ENCODE measurements at places on chromosomes 1 and 21. TPM values are rescaled to one million over a fixed set of nuclear protein-coding genes. Genes with fewer than 3 reads are reported as not detected.
A peak's percentile ranks its signal among the peaks of the same experiment; 100 is the strongest.

DNA sequence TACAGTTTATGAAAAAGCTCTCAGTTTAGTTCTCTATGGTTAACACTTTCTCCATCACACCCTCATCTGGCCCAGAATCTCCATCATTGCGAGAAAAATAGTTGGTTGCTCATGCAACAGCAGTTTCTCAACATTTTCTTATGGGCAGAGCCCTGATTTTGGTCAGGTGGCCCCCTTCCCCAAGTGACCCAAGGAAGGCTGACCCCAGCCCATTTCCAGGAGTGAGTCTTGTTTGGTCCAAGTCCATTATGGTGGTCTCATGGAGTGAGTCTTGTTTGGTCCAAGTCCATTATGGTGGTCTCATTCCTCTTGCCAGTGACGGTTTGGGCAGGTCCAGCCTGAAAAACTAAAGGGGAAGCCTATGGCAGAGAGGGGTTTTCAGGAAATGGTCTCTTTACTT is 1.5 kb upstream of the TRIM62 start:
- DNase-seq: no peak

GRCh38 chr1:114345930-114346479 is 165.0 kb downstream of the TRIM33 start:
- DNase-seq: peak; percentile 56

DNA sequence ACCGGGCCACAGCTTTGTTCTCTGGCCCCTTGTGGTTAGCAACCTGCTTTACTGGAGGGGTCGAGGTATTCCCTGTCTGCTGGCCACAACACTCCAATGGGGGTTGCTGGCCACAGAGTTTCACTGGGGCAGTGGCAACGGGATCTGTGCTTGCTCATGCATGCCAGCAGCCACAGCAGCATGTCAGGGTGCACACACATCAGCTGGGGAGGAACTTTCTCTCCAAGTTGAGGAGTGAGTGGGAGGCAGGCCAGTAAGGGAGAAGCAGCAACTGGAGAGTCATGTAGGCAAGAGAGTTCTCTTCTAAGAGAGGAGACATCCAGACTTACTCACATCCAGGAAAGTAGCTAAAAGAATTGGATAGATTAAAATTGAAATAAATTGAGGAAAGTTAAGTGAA is 38.0 kb downstream of the SAMD13 start:
- DNase-seq: no peak

DNA sequence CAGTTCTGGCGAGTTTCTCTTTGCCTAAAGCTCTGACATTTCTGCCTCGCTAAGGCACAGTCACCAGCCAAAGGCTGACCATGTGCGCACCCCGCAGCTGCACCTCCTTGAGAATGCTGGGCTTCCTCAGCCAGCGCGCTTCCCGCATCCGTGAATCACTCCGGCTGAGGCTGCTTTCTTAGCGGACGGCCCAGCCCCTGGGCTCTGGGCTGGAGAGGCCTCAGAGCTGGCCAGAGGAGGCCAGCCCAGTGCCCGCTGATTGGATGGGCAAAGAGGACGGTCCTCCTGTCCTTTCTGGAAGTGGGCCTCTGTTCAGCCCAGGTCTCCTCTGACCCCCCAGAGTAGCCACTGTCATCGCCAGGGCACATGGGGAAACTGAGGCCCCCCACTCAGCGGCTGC is 56.1 kb downstream of the PRDM16 start:
- no peak for DNase-seq

The EVA1B gene
- total RNA-seq: 4.8 TPM

DNA sequence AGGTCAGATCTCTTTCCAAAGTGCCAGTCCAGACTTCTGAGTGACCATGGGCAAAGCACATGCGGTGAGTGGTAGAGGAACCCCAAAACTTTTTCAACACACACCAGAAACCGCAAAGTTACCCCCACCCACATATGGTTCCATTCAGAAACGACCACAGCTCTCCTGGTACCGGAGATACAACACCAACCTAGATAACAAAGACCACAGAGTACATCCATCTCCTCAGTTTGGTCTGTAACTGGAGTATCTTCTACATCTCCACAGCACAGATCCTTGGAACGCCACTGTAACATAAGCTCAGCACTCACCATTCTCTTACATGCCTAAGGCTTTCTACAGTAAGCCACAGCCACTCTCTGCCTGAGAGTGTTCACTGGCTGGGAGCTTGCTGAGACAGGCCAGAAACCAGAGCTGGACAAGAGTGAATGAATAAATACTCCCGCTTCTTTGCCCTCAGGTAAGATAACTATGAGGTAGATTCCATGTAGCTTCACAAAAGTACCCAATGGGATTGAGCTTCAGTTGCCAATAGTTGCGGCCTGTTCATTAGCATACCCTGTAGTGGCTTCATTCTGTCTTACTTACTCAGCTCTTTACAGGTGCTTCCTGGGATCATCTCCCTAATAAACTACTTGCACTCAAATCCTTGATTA is 81.8 kb downstream of the SMYD3 start:
- DNase-seq: no peak

Data from left lobe of liver (tissue), 2 donors.